ENCODE measurements at places on chromosomes 7 and 10.

DNA sequence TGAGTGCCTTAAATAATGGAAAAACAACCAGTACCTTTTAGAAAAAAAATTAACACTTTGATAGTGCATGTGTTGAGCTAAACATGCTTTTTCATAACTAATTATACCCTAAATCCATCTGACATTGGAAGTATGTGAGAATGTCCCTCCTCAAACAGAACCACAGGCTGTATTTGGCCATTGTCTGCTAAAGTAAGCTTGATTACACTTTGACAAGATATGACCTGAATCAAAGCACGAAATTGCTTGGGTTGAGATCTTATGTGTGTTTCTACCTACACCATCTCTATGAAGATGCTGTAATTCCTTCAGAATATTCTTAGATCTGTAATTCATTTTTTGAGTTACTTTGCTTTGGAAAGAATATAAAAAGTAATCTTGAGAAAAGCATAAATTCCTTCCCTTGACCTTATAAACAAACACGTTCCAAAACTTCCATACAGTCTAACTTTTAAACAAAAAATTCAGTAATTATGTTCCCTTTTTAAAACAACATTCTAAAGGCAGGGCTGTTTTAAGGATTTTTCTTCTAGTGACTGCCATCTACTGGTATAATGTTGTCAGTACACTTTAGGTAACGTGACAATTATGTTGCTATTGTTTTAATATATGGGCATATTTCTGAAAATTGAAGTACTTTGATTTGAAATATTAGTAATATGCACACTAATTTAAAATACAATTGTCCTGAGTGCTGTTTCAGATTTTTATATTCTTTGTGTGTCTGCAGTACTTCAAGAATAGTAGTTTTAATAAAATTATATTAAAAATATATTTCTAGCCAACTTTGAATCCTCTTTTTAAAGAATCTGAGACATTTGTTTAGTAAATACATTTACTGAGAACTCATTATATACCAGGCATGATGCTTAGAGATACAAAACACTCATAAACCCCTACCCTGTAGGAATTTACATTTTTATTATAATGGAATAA is 20.9 kb downstream of the CD36 start:
- DNase-seq, result peak; percentile 73

DNA sequence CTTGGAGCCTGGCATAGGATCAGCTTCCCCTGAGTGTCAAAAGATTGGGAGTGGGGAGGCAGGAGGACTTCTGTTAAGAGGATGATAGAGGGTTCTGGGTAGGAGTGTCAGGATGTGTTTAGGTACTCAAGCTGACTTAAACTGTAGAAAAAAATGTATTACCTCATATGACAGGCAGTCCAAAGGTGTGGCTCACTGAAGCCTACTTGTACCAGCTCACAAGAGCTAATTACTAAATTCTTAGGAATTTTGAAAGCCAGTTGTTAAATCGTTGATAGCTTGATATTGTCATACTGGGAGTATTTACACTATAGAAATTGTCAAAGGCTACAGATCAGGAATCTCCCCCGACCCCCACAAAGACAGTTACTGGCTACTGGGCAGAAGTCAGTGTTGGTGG is 32.1 kb downstream of the FAS start:
- no peak for DNase-seq

DNA sequence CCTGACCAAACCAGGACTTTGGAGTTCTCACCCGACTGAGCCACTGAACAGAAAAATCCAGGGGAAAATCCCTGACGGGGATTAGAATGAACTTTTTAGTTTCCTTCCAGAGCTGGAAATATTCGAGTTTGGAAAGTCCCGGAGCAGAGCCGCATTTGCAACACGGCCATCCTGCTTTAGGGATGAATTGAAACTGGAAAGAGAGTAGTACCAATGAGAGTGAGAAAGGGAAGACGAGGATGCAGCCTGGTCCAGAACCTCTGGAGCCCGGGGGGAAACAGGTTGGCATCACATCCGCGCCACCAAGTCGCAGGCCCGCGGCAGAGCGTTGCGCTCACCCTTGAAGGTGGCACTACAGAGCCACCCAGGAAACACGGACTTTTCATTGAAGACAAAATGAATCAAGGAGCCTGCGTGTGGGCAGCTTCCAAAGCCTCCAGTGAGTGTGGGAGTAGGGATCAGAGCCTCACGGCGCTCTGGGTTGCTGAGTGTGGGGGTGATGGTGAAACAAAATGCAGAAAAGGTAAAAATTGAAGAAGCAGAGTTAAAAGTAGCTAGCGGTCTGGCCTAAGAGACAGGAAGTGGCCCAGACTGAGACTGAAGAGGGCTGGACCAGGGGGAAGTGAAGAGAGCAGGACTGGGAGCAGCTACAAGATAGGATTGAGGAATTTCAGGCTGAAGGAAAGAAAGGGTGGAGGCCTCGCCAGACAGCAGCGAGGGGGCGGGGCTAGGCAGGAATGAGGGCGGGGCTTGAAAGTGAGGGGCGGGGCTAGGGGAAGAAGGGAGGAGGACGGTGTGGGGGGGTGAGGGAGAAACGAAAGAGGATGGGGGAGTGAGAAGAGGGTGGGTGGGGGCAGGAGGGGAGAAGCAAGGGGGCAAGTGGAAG is 1.8 kb downstream of the SMURF1 start:
- no peak for DNase-seq

DNA sequence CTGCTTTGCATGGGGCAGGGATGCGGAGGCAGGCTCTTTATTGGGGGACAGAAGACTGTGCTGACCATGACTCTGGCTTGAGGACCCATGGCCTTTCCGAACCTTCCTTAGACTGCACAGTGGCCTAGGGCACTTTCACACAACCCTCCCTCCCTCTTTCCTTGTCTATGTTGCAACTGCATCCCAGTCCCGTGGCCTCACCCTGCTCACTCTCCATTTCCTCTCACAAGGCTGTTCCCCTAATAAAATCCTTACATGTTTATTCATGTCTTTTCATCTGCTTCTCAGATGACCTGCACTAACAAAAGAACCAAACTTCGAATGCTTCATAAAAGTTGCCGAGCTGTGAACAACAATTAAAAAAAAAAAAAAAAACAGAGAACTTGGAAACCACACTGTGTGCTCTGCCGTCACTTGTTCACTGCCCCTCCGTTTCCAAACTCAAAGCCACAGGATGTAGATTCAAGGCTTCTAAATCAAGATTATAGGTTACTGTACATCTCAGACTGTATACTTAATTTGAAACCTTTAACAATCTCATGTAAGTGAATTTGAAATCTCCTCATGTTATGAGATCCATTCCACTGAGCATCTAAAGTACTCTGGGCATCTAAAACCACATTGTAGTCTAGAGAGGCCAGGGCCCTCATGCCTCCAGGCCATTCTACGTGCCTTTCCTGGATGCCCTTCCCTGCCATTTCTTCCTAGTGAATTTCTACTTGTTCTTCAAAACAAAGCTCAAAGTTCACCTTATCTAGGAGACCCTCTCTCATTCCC is 265.9 kb downstream of the SNX13 start:
- no peak for DNase-seq

GRCh38 chr10:59181668-59182067 is 5.2 kb downstream of the PHYHIPL start:
- peak; percentile 92 for DNase-seq

DNA sequence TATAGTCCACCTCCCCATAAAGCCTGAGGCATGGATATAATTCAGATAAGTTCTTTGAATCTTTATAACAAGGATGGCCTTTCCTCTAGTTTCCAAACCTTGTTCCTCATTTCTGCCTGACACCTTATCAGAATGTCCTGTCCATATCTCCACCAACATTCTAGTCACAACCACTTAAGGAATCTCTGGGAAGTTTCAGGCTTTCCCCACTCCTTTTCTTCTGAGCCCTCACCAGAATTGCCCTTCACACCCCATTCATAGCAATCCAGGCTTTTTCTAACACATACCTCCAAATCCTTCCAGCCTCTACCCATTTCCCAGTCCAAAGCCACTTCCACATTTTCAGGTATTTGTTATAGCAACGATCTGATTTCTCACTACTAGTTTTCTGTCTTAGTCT is 18.0 kb upstream of the DIP2C start:
- no peak for DNase-seq

GRCh38 chr10:101060951-101061623 is 702 bp upstream of the KAZALD1 start:
- peak; percentile 95 for DNase-seq

DNA sequence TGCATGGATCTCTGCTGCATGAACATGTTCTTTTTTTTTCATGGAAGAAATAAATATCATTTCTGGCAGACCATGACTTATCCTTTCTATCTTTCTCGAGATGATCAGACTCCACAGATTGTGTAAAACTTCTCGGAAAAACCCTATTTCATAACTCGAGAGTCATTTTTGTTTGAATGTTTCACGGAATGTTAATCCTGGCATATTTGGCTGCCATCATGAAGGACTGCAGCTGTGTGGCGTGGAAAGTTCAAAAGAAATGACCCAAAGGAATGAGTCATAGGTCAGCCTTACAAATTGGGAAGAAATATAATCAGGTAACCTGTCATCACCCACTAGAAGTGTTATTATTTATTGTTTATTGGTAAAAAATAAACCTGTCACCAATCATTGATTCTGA is 566.8 kb downstream of the SDK1 start:
- DNase-seq, result no peak

DNA sequence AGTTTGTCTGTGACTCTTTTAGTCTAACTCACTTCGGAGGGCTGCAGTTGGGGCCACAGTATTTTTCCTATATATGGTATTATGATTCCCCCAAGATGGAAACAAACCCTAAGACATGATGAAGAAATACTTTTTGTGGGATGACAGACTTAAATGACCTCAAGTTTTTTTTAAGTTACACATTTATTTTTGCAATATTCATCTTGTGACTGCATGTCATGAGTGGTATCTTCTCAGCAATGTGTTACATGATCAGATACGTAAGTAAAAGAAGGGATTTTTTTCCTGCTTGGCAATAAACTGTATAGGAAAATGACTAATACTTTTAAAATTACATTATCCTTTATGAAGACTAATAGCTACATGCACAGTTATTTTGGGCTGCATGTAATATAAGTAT is 57.8 kb downstream of the OR13A1 start:
- no peak for DNase-seq

- DNase-seq, result no peak
These were observed 7.8 kb upstream of the PPP2R2D start for GRCh38 chr10:131892806-131893675.

All from Kasumi-1 (cell line).